ENCODE measurements at places on chromosomes 4 and X.

- no peak for DNase-seq
These were observed 368.7 kb upstream of the FAM241A start for GRCh38 chr4:111776561-111776960.

GRCh38 chr4:66955784-66956183 is 589.5 kb downstream of the CENPC start:
- no peak for DNase-seq

DNA sequence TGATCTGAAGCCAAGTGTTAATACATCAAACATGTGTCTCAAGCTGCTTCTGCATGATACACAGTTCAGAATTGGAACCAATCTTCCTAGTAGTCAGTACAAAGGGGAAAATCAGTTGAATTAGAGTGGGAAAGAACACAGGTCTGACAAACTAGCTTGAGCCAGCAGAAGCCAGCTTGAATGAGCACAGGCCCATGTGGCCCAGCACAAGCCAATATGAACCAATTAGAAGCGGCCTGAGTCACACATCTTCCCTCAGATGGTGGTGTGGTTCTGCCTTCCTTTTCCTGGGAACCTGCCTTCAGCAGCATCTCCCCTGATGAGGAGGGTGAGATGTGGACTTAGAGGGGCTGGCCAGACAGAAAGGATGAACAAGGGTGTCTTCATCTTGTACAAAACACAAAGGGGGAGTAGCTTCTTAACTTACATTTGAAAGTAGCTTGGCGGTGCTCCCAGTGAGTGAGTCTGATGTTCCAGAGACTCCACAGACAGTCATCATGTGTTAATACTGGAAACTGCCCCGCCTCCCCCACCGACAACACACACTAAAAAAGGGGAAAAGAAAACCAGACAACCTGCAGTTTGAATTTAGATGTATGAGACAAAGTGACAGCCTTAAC is 72.0 kb downstream of the FRMPD4 start:
- no peak for DNase-seq

GRCh38 chr4:165515201-165515600 is 136.4 kb downstream of the CPE start:
- no peak for DNase-seq

DNA sequence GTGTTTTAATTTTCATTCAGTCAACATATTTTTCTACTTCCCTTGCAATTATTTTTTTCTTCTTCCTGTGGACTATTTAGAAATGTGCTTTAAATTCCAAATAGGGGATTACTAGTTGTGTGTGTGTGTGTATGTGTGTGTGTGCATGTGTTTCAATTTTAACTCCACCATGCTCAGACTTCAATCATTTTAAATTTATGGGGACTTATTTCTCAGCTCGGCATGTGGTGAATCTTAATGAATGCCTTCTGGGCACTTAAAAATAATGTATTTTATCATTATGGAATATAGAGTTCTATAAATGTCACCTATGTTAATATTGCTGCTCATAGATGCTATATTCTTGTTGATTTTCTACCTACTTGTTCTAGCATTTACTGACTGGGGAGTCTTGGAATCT is 465.6 kb upstream of the PRKX start:
- no peak for DNase-seq

All from CD4-positive, alpha-beta T cell treated with Interleukin-1 beta for 1 hour (primary cell).